ENCODE measurements at places on chromosomes 4 and X.

GRCh38 chr4:9895333-9895705, 113.9 kb downstream of the DRD5 start:
- DNase-seq: no peak

- no peak for DNase-seq
These were observed 25.6 kb downstream of the ELF4 start for GRCh38 chrX:130084631-130085237.

DNA sequence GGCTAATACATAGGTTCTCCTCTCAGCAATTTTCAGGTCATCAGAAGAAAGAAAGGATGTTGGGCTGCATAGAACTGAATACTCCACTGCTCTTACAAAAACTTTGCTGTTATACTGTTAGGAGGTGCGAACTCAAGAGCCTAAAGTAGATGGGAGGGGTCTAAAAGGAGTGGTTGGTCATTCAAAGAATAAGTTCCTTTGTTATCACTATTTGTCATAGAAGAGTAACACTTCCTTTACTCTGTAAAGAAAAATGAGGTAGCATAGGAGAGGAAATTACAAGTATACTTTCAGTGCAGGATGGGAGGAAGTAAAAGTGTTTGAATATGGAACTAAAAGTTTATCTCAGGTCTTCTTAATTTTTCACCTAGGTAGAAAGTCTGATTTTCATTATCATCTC, 61.5 kb downstream of the CCNI start:
- DNase-seq: no peak

DNA sequence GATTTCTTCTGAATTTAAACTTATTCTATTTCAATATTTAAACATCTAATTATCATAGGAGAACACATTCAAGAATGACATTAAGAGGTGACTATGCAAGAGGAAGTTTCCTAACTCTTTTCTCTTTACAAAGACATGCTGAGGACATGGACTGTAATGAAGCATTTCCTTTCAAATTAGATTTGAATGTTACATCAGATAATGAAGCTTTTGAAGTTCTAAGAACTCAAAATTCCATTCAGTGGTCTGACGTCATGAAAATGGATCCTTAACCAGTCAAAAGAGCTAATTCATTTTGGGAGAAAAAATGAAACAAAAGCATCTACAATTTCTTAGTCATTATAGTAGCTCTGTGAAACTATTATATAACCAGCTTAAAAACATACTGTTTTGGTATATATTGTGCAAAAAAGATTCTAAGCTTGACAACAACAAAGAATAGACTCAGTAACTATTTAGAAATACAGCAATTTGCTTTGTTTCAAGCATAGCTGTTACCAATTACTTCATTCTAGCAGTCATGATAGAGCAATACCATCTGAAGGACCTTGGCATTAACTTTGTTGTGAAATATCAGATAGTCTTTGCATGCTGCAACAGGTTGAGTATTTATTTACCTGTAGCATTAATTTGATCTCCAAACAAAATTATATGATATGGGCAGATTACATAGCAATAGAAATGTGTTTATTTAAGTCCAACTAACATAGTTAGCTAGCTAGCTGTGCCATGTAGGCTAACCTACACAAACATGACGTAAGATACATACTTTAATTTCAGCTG, 13.7 kb upstream of the DTHD1 start:
- no peak for DNase-seq

GRCh38 chr4:177185151-177185550, 124.5 kb upstream of the NEIL3 start:
- DNase-seq: peak; percentile 20

- no peak for DNase-seq
These were observed 633.5 kb upstream of the FAT1 start for GRCh38 chr4:187357045-187357643.

DNA sequence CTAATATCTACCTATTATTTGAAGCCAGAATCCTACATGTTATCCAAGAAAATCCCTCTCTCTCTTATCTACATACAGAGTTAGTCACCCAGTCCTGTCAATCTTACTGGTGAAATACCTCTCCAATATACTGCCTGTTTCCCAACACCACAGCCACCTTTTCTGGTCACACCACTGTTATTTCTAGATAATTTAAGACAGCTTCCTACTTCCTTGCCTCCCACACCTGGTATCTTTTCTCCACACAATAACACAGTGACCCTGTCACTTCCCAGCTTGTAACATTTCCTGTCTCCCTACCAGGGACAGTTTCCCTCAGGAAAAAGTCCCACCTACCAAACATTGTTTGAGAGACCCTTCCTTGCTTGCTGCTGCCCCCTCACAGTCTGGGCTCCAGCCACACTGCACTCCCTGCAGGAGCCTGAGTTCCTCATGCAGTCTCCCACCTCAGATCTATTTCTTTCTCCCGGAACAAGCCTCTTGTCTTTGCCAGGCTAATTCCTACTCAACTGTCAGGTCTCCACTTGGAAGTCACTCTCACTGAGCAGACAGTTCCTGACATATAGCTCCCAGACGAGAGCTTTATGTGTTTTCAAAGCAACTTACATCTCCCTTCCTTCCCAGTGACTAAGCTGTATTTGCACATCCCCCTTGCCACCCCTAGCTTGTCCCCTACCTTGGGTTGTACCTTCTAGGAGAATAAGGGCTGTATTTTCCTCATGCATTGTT, 73.6 kb upstream of the QRFPR start:
- no peak for DNase-seq

- DNase-seq: no peak
These were observed 43.3 kb downstream of the SHROOM4 start for GRCh38 chrX:50770702-50771101.

DNA sequence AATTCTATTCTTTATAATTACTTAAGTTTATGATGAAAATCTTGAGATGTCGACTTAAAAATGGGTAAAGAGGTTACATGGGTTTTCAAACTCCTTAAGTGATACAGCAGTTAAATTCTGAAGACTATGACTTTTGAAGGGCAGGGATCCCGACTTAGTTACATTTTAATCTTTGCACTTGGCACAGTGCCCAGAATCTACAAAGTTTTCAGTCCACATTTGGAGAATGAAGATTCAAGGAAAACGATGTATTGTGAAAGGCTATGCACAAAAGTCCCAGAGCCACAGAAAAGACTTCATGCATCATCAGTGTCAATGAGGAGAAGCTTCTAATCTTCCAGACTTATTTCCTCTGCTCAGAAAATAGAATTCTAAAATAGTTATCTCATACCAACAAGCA, 36.3 kb upstream of the GRPR start:
- no peak for DNase-seq

GRCh38 chrX:67781132-67781531, 237.3 kb downstream of the AR start:
- DNase-seq: no peak

DNA sequence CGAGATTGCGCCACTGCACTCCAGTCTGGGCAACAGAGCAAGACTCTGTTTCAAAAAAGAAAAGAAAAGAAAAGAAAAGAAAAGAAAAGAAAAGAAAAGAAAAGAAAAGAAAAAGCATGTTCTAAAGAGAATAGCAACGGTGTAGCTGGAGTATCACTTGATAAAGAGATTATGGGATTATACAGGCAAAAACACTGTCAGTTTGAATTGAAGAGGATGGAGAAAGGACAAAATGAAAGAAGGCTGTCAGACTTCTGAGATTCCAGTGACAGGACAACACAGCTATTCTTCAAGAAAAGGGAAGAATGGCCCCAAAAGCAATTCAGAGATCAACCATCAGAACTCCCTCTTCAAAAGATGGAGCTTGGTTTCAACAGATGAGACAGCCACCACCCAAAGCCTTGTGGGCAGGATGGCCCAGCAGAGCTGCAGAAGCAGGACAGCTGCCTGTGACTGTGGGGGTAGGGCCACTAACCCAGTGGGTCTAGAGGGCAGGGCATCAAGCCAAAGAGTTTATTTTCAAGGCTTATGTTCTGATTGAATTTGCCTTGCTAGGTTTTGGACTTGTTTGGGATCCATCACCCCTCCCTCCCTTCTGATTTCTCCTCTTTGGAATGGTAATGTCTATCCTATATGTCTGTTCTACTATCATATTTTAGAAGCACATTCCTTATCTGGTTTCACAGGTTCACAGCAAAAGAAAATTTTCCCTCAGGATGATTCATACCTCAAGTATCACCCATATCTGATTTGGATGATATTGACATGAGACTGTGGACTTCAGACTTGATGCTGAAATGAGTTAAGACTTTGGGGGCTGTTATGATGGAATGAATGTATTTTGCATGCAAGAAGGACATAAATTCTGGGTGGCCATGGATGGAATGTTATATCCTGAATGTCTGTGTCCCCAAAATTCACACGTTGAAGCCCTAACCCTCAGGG, 17.5 kb downstream of the RFC1 start:
- DNase-seq: peak; percentile 69

DNA sequence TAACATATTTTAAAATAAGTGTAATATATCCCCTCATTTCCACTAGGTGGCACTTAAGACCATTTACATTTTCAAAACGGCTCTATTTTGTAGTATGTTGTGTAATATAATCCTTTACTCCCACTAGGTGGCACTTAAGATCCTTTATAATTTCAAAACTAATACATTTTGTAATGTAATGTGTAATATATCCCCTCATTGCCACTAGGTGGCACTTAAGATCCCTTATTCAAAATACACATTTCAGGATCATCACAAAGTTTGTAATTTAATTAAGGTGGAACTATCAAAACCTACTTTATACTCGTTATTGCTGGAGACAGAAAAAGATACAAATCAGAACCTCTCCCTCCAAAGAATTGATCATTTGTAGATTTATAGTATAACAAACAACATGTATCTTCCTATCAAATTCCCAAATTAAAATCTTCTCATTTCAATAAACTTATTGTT, 132.5 kb downstream of the ARHGAP6 start:
- DNase-seq: peak; percentile 77

DNA sequence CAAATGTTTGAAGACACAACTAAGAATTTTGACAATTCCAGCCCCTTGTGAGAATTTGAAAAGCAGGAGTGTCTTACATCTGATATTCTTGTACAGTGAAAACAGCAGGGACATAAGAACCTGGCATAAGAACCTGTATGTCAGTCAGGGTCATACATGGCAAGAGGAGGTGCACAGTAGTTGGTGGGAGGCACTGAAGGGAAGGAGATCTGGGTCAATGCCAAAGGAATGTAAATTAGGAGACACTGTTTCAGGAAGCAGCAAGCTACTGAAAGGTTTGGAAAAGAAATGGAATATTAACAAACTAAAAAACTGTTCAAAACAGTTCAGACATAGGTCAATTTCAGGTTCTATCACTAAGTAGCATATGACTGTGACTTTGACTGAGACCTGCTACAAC, 25.0 kb upstream of the SPP1 start:
- peak; percentile 16 for DNase-seq
